ENCODE measurements at places on chromosomes 6 and 20. TPM values are rescaled to one million over a fixed set of nuclear protein-coding genes. Genes with fewer than 3 reads are reported as not detected.

DNA sequence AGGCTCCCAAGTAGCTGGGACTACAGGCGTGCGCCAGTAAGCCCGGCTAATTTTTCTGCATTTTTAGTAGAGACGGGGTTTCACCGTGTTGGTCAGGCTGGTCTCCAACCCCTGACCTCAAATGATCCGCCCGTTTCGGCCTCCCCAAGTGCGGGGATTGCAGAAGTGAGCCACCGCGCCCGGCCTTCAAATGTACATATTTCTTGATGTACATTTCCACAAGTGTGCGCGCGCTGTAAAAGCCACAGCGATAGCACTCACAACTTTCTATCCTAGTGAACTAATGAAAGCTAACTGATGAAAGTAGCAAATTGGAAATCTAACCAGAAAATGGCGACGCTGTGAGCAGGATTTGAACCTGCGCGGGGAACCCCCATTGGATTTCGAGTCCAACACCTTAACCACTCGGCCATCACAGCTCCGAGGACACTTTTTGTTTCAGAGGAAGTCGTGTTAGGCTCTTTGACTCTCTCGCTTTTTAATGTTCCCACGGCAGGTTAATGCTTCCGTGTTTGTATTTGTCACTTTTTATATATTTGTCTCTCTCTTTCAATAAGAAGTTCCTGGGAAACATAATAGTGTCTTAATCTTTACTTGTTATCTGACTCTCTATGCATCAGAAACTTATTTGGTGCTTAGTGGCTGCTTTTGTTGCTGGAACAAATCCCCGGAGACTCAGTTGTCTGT, 199.4 kb upstream of the ZNF184 start:
- DNase-seq = no peak

DNA sequence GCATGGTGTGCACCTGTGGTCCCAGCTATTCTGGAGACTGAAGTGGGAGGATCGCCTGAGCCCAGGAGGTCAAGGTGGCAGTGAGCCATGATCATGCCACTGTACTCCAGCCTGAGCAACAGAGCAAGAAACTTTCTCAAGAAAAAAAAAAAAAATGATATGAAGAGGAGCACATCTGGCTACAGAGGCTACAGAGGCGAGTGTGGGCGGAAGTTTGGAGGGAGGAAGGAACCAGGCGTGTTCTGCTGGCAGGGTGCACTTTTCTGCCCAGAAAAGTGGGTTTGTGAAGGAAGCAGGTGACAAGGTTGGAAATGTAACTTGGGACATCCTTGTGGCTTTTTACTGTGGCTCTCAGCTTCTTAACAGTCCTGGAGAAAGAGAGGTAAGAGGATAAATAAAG, 96.7 kb downstream of the SNX5 start:
- DNase-seq = no peak

DNA sequence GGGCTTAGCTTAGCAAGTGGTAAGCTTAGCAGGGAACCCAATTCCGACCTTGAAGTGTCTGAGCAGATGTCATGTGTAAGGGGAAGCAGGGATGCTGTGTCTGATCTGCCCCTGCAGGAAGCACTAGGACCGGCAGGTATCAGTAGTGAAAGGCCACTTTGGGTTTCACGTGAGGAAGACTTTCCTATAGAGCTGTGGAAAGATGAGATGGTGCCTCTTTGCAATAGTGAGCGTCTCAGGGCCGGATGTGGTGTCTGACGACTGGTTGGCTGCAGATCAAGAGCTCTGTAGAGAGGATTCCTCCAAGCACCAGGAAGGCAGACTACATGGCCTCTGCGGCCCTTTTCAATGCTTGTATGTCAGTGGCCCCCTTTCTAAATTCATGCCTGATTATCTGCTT, 98.3 kb downstream of the TIAM2 start:
- DNase-seq = no peak

DNA sequence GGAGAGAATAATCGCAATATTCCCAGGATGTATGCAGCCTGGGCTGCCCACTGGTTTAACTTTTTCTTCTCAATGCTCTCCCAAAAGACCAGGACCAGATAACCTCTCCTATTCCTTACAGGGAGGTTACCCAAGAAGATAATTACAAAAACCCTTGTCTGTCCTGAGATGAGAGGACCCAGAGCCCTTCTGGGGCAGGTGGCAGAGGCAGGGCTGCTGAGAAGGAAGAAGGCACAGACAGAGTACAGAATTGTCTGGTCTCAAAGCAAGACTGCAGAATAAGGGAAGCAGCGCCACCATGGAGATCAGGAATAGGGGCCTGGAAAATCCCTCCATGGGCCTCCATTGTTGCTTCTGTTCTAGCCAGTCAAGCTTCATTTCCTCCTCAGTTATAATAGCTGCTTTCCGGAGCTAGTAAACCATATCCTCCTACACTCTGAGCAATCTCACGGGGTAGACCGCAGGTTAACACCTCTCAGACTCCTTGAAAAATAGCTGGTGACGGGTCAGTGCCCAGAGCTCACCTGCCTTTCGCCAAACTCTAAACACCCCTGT, 463 bp upstream of the HLA-DMB start:
- DNase-seq = peak; percentile 85

DNA sequence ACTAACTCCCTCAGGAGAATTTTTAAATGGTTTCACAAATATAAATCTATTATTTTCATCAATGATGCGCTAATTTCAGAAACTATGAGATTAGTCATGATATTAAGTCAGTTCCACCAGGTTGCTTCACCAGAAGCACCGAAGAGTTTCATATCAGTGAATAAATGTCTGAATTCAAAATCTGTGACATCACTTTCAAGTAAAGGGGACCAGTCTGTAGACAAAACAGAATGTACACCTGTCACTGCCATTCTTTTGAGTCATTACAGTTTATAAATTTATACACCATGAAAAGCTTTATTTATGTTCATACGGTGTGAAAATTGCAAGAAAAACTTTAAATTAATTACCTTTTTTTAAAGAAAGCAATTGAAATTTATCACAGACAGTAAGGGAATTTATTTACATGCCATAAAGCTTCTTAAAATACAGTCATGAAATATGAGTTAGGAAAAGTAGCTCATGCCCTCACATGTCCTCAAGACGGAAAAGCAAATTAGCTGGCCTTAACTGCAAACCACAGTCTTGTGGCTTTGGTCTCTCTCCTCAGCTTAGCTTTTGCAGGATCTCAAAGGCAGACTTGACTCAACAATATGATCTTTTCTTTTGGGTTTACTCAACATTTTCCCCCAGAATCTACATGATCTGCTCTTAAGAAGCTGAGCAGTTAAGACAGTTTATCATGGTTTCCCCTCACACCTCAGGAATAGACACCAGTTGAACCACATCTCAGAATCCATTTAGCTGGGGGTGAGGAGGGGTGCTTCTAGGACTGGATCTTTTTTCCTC, 177.7 kb upstream of the MCHR2 start:
- no peak for DNase-seq

GRCh38 chr6:164035900-164036485, 621.5 kb downstream of the QKI start:
- DNase-seq = peak; percentile 8

Gene CCN6
- 2.7 TPM for polyA plus RNA-seq

Gene OR2J3
- not detected for polyA plus RNA-seq

Gene KCNK5
- polyA plus RNA-seq = 9.6 TPM
